ENCODE measurements at places on chromosomes 3 and 15.

DNA sequence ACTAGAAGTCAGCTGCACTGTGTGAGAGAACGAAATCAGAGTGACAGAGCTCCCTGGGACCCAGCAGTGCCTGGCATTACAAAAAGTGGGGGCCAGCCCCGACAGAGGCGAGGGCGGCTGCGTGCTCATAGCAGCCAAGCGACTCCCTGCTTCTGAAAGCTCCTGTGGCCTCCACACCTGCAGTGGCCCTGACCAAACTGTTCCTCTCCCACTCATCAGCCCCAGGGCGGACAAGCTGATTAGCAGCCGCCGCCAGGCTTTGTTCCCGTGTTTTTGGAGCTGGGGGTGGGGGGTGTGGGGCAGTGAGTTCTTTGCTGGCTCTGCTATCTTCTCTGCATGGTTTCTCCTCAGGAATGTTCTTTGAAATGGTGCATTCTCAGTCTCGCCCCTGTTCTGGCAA is 58.1 kb downstream of the DGKG start:
- no peak for DNase-seq

- DNase-seq = no peak
These were observed 329.1 kb downstream of the UNC13C start for GRCh38 chr15:54307252-54307902.

DNA sequence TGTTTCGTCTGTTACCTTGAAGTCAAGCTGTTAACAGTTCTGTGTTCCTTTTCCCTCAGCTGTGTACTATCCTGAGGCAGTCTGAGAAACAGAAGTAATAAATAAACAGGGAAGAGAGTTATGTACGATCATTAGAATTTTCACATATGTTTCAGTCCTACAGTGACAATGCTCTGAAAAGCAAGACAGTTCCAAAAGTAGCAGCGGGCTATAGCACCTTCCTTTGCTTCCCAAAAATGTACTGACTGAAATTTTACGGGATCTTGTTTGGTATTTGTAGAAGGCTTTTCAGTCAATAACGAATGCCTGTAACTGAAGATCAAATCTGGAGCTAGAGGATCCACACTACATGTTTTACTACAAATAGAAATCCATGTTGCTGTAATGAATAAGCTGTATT is 428.1 kb downstream of the PYDC2 start:
- no peak for DNase-seq

DNA sequence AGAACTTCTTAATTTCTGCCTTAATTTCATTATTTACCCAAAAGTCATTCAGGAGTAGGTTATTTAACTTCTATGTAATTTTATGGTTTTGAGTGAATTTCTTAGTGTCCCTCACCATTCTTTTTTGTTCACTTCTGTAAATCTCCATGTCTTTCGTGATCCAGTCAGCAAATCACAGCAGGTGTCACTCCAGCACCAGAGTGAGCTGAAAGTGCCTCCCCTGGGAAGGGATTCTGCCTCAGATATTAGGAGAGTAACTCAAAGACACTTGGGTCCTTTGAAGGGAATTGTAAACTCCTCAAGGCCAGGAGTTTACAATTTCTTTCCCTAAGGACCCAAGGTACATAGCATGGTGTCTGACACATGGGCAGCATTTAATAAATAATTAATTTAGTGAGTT is 207.6 kb upstream of the AZI2 start:
- no peak for DNase-seq

- no peak for DNase-seq
These were observed at the start of gene LRRC3B for GRCh38 chr3:26622621-26623418. TSS of gene LRRC3B (plus strand) at chr3:26622772. CDS start at chr3:26709673, 86,901 bp downstream.

DNA sequence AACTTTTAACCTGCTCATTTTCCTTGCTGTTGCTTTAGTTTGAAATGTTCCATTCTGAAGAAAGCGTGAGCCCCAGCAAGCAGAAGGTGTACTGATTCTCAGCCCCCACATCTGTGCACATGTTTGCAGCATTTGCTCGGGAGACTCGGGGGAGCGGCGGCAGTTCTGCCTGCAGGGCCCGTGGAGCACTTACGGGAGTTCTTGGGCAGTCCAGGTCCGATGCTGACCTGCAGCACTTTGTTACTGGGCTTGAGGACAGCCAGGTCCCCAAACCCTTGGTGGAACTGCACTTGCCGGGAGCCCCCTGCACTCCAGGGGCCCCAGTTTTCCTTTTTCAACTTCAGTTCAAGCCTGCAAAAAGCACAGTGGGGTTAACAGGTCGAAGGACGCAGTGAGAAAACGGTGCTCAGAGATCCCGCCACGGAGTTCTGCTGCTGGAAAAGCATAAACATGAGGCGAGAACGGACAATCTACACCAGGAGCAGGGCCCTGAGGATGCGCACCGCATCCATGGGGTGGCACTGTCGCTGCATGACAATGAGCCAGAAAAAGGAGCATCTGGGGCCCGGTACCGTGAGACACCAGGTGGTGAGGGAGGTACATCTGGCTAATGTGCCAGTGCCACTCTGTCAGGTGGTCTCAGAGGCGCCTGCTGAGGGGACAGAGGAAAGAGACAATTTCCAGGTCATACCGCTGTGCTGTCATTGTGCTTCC is 45.6 kb upstream of the LDHAL6B start:
- DNase-seq = no peak

DNA sequence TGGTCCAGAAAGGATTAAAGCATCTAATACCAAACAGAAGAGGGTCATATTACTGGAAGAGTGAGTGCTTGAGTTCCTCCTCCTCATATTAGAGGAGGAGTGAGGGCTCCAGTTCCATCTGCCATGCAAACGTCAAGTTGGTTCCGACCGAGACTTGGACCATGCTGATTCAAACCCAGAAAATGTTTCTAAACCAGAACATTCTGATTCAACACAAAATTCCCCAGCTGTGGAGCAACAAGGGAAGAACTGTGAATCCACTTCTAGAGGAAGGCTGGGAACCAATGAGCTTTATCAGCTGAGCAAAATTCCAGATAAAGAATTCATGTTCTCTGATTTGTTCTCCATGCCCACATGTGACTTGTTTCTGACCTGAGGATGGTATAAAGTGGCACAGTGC is 135.6 kb upstream of the WNT5A start:
- DNase-seq = no peak

DNA sequence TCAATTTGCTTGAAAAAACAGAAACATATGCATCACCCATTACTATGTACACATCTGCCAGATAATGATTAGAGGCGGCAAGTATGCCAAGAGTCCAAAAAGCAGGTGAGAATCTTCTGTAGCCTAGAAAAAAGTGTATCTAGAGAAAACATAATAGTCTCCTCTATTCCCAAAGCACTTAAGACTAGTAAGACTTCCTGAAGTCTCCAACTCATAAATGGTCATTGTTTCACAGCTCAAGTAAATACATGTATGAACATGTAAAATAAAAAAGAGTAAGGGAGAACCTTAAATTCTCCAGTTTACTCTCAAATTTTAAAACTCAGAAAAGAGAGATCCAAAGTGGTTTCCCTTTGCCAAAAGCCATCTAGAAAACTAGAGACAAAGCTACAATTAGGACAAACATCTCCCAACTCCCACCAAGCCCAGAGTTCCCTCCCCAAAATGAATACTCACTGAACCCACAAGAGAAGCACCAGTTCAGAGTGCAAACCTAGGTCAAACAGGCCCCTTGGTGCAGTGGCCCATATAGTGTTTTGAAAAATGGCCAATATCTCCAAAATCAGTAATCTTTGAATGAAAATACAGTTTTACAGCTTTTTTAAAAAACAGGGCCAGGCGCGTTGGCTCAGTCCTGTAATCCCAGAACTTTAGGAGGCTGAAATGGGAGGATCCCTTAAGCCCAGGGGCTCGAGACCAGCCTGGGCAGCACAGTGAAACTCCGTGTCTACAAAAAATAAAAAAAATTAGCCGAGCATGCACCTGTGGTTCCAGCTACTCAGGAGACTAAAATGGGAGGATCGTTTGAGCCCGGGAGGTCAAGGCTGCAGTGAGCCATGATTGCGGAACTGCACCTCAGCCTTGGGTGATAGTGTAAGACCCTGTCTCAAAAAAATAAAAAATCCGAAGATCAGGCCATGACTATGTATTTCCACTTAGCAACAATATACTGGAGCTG is 11.0 kb upstream of the MAP4 start:
- DNase-seq = no peak

DNA sequence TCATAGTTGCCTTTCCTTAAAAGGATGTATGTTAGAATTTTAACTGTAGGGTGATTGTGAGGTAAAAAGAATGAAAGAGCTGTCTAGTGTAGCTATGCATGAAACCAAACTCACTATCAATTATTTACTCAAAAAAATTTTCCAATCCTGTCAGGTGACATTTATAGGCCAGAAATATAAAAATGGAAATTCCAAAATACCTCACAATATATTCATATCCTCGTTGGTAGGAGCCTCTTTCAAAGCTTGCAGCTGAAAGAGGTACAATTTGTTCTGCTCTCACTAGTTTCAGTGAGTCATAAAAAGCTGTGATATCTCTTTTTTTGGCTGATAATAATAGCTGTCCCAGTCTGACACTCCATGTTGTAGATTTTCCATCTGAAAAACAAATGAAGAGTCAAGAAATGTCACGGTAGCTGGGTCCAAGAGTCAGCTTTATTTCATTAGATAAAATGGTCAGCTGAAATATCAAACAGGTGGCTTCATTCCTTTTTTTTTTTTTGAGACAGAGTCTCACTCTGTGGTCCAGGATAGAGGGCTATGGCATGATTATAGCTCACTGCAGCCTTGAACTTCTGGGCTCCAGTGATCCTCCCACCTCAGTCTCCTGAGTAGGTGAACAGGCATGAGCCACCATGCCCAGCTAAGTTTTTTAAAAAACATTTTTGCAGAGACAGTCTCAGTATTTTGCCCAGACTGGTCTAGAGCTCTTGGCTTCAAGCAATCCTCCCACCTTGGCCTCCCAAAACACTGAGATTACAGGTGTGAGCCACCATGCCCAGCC is 50.8 kb upstream of the XRN1 start:
- no peak for DNase-seq

- DNase-seq = no peak
These were observed 367.5 kb downstream of the MECOM start for GRCh38 chr3:169295912-169296570.

DNA sequence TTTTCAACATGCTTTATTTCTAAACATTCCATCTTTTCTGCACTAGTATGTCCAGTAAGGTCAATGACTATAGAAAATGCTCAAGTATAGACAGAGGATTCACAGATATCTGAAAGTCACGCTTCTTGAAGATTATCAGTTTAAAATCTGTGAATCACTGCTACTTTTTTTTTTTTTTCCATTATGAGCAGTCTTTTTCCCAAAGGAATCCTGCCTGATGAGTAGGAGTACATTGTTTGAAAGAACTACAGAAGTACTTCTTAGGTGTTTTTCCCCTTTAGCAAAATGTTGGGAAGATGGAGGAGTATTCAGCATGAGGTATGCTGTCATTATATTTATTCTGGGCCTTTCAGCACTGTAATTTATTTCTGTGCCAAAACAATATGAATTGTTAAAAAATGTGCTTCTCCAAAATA is 266.2 kb downstream of the NLGN1 start:
- DNase-seq = no peak

DNA sequence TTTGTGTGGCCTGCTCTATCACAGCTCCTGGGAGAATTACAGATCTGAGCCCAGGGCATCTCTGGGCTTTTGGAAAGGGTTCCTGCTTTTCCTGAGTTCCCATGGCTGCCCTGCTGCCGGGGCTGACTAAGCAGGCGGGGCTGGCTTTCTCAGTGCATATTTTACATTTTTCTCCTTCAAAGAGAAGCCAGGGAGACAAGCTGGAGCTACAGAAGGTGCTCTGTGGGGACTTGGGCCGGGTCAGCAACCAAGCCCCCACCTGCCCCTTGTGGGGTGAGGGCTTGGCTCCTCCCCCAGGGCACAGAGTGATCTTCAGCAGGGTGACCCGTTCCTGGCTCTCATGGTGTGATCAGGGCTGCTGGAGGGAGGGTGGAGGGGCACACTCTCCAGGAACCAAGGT is 17.4 kb downstream of the ABTB1 start:
- no peak for DNase-seq

DNA sequence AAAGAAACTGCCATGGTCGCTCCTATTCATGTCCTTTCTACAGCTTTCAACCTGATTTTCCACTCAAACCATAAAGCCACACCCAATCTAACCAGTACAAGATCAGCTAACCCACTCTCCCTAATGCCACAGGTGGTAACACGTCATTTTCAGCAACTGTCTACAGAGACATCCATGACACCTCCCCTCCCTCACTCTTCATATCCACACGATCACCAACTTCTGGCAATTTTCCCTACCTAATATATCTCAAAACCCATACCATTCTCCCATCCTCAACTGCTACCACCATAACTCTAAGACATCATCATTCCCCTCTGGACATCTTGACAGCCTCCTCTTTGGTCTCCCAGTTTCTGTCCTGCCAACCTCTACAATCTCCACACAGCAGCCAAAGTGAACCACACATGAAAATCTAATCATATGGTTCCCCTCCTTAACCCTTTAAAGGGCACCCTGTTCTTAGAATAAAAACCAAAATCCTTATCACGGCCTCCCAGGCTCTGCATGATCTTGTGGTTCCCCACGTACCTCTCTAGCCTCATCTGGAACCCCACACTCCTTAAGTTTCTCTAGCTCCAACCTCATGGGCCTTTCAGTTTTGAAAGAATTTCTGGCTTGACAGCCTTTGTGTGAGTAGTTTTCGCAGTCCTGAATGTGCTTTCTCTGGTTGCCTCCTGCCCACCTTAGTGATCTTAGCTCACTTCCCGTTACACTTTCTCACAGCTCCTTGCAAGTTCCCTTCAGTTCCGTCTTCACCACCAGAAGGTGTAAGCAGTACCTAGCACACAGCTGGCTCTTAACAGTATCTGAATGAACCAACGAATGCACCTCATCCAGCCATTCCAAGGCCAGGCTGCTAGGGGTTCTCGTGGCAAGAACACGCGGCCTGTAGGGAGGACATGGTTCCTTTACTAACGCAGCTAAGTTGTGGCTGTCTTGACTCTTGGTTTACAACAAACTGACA is 33.4 kb downstream of the SPINK8 start:
- peak; percentile 61 for DNase-seq
